A549 treated with Mapracorat at 1 μM for 4 hours (cell line): ENCODE measurements at places on chromosomes 12 and 14. TPM values are rescaled to one million over a fixed set of nuclear protein-coding genes. Genes with fewer than 3 reads are reported as not detected.

Gene NEUROD4
- total RNA-seq: not detected in 5 replicates

Gene CDKN1B
- 14.1 to 18.9 TPM (median 17.4 TPM) in 5 replicates for total RNA-seq

Gene CATSPERB
- not detected in 5 replicates for total RNA-seq

Gene GDF3
- total RNA-seq: not detected in 5 replicates

Gene ZDHHC22
- 0.18 to 0.33 TPM (median 0.21 TPM) in 5 replicates for total RNA-seq

Gene C14orf132
- 4.6 to 6.8 TPM (median 6.4 TPM) in 5 replicates for total RNA-seq

Gene C3AR1
- not detected in 5 replicates for total RNA-seq

Gene DEGS2
- total RNA-seq: 1.3 to 3.3 TPM (median 1.8 TPM) in 5 replicates

Gene PAPLN
- total RNA-seq: 5.4 to 6.5 TPM (median 6.1 TPM) in 5 replicates

Gene NRL
- 0.56 to 1.1 TPM (median 0.84 TPM) in 5 replicates for total RNA-seq

Gene ACOT6
- not detected in 5 replicates for total RNA-seq

Gene AQP2
- not detected in 5 replicates for total RNA-seq

Gene PLD4
- 0.09 to 0.26 TPM in 2 of 5 replicates, not detected in the others for total RNA-seq

Gene RPGRIP1
- total RNA-seq: 0.10 to 0.45 TPM (median 0.26 TPM) in 5 replicates

Gene CDK17
- 9.9 to 14.5 TPM (median 12.7 TPM) in 5 replicates for total RNA-seq

Gene ADGRD1
- total RNA-seq: 0.28 to 0.45 TPM (median 0.38 TPM) in 5 replicates

Gene TGM1
- 0.89 to 1.9 TPM (median 1.4 TPM) in 5 replicates for total RNA-seq

Gene TPH2
- total RNA-seq: not detected in 5 replicates

Gene FAM181A
- not detected in 5 replicates for total RNA-seq

Gene HOXC12
- total RNA-seq: not detected in 5 replicates

Gene SIX1
- total RNA-seq: 5.6 to 8.1 TPM (median 6.8 TPM) in 5 replicates

Gene SLC6A13
- 0.17 to 0.36 TPM (median 0.28 TPM) in 5 replicates for total RNA-seq

Gene PRICKLE1
- total RNA-seq: 0.67 to 1.6 TPM (median 0.77 TPM) in 5 replicates

Gene COL2A1
- 0.07 to 0.15 TPM (median 0.10 TPM) in 4 of 5 replicates, not detected in the other for total RNA-seq

Gene MDM2
- total RNA-seq: 42.8 to 69.6 TPM (median 57.3 TPM) in 5 replicates

Gene HRK
- 1.0 to 1.6 TPM (median 1.4 TPM) in 5 replicates for total RNA-seq

Gene PLEKHA5
- total RNA-seq: 5.8 to 7.9 TPM (median 7.3 TPM) in 5 replicates

Gene ACVRL1
- total RNA-seq: 0.08 to 0.62 TPM (median 0.15 TPM) in 4 of 5 replicates, not detected in the other

Gene NRXN3
- total RNA-seq: 0.52 to 1.1 TPM (median 0.79 TPM) in 5 replicates

Gene TSPAN19
- not detected in 5 replicates for total RNA-seq

Gene KRT6A
- 8.1 to 10.8 TPM (median 8.4 TPM) in 5 replicates for total RNA-seq
